GM23248 (cell line): ENCODE measurements at places on chromosomes 7 and 10. TPM values are rescaled to one million over a fixed set of nuclear protein-coding genes. Genes with fewer than 3 reads are reported as not detected.

- peak; percentile 46 for DNase-seq
Measured at GRCh38 chr7:131161103-131161502, 166.6 kb upstream of the MKLN1 start.

- peak; percentile 82 for DNase-seq
Measured at GRCh38 chr10:75508239-75508813, 76.9 kb downstream of the LRMDA start.

Gene C10orf53
- total RNA-seq, result not detected in 2 replicates

Gene TRIM50
- total RNA-seq, result not detected in 2 replicates

DNA sequence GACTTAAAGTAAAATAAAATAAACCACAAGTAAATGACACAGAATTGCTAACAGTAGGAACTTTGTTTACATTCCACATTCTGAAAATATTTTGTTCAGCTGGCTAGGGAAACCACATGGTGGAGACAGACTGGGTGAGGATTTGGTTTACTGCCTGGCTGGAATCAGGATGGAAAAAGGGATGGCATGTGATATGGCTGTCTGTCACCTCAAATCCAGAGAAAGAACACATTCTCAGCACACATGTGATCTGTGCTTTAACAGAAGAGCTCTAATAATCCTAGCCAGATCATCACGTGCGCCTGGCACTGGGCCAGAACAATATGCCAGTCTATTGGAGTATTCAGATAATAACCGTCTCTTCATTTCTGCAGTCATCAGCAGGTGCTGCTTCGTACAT lies 90.9 kb upstream of the PIP4K2A start:
- peak; percentile 73 for DNase-seq

Gene DIP2C
- 10.2 and 12.0 TPM in 2 replicates for total RNA-seq

- DNase-seq, result no peak
Measured at GRCh38 chr7:47973739-47974138, 5.7 kb downstream of the HUS1 start.

- DNase-seq, result no peak
Measured at GRCh38 chr7:1948301-1948796, 278.3 kb downstream of the ELFN1 start.

GRCh38 chr7:136359333-136359903 lies 382.3 kb upstream of the MTPN start:
- no peak for DNase-seq

Gene KNDC1
- total RNA-seq, result 0.54 and 0.76 TPM in 2 replicates

GRCh38 chr10:94131885-94132284 lies 138.2 kb downstream of the PLCE1 start:
- peak; percentile 80 for DNase-seq

DNA sequence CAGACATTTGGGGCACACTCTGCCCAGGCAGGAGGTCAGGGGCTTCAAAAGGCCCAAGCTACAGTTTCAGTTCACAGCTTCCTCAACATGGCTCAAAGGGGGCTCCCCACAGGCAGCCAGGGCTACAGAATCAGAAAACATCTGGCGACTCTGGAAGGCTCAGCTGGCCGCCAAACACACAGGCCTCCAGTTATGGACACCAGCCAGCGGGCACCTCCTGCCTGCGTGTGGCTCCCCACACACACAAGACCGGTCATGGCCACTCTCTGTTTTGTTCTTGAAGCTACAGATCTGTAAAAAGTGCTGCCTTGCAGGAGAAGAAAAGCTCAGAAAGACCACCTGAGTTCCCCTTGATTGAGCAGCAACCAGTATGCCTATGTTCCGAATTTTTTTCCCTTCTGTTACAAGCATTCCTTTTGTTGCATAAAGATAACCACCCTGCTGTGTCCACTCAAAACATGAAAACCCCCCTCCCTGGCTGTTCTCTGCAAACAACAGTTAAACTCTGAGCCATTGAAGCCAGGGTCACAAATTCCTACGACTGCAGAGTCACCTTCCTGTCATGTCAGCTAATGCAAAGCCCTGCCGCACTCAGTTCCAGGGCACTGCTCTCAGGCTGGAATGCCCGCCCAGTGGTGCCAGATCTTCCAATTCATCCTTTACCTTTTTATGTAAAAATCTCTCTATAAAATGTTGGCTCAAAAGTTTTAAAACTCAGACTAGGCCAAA lies 33.6 kb downstream of the VSTM4 start:
- peak; percentile 39 for DNase-seq

Gene VGF
- total RNA-seq, result 0.89 TPM in 1 of 2 replicates, not detected in the other

- peak; percentile 81 for DNase-seq
Measured at GRCh38 chr7:114922652-114923402, 933 bp downstream of the MDFIC start.

GRCh38 chr7:143733876-143734275 lies 23.6 kb downstream of the CTAGE6 start:
- no peak for DNase-seq

Gene HNRNPA2B1
- total RNA-seq, result 125 and 134 TPM in 2 replicates

DNA sequence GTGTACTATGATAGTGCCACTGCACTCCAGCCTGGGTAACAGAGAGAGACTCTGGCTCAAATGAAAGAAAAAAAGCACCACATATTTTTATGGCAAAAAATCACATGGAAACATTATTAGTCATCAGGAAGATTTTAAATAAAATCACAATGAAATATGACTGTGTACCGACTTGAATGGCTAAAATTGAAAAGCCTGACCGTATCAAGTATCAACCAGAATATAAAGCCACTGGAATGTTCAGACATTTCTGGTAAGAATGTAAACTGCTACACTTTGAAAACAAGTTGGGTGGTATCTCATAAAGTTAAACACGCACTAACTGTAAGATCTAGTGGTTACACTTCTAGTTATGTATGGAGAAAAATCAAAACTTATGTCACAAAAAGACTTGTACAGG lies 306.7 kb upstream of the MBL2 start:
- DNase-seq, result no peak

GRCh38 chr7:12882710-12883109 lies 195.3 kb downstream of the ARL4A start:
- no peak for DNase-seq

Gene GSTO2
- total RNA-seq, result 1.1 and 8.7 TPM in 2 replicates

GRCh38 chr7:48964074-48964473 lies 39.7 kb downstream of the CDC14C start:
- DNase-seq, result no peak

- DNase-seq, result peak; percentile 70
Measured at GRCh38 chr7:43196379-43196778, 83.9 kb downstream of the HECW1 start.

Gene OPALIN
- total RNA-seq, result not detected in 2 replicates

DNA sequence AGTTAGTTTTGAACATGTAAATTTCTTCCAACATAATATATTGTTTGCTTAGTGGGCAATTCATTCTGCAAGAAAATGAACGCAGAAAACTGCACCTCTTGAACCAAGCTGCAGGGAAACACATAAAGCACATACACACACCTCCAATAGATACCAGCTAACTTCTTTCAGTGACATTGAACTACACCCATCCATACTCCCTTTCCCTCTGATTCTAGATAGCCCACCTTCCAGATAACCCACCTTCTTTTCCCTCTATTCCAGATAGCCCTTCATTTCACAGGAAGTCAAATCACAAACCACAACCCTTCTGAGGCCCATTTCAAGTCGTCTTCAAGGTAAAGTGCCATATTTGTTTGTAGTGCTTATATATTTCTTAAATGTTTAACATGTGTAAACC lies 28.5 kb downstream of the NRBF2 start:
- DNase-seq, result no peak

GRCh38 chr7:87202705-87203104 lies 16.8 kb downstream of the TMEM243 start:
- DNase-seq, result no peak

- no peak for DNase-seq
Measured at GRCh38 chr7:1952781-1953180, 280.0 kb downstream of the MAD1L1 start.

DNA sequence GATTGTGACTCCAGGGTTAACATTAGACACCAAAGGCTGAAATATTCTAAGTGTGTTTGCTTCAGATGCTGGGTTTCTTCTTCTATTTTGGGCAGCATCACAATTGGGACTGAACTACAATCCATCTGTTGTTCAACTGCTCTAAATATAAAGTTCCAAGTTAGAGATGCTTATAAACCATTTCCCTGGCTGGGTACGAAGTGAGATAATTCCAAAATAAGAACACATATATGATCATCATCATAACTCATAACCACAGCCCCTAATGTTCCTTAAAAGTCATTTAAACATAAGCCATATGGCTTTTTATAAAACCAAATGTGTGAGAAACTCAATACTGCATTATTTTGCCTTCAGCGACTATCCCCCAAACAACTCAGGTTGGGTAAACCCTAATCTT lies 28.8 kb downstream of the DNA2 start:
- no peak for DNase-seq

Gene BAG3
- 18.1 and 20.0 TPM in 2 replicates for total RNA-seq

GRCh38 chr7:76020031-76020714 lies 25.8 kb upstream of the TMEM120A start:
- DNase-seq, result peak; percentile 63

GRCh38 chr10:106185951-106186350 lies 978.6 kb downstream of the SORCS1 start:
- DNase-seq, result peak; percentile 27

Gene MLXIPL
- not detected in 2 replicates for total RNA-seq

GRCh38 chr7:92909686-92910475 lies 73.5 kb upstream of the CDK6 start:
- no peak for DNase-seq

Gene HMX3
- not detected in 2 replicates for total RNA-seq

Gene CNTNAP2
- not detected in 2 replicates for total RNA-seq

DNA sequence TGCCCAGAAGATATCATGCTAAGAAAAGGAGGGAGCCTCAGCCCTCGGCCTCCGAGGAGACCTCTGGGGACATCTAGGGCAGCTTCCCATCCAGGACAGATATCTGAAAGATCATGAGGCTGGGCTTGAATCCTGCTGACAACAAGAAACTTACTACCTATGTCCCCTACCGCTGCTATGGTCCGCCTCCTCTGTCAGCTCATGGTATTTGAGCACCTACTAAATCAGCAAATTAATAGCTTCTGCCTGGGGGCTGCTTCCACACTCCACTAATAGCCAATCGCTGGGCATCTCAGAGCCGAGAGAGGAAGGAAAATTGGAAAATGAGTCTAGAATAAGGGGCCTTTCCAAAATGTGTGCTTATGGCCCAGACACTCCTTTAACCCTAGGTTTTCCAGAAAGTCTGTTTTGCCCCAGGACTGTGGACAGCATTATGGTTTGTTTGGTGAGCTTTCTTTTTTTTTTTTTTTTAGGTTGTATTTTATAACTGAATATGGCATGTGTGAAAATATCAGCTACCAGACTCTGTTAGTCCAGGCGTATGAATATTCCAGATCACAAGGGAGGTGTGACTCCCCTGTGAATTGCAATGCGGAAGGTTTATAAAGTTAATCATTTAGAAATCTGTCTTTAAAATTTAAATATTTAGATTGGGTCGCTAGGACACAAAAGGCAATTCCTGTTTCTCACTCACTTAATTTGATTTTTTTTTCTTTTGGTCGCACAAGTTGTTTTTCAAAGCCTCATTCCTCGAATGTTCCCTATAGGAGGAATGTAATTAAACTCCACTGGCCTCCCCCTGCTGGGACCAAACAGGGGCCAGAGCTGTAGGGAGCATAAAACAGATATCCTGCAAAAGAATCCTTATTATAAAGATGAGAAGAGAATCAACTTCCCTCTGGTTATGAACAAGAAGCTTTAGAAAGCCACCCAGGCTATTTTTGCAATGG lies 89.4 kb downstream of the PARP12 start:
- no peak for DNase-seq

Gene EPHA1
- not detected in 2 replicates for total RNA-seq

- DNase-seq, result no peak
Measured at GRCh38 chr7:16914771-16915170, 33.0 kb upstream of the AGR3 start.

Gene GDF10
- total RNA-seq, result 0.22 TPM in 1 of 2 replicates, not detected in the other

Gene POU6F2
- not detected in 2 replicates for total RNA-seq

DNA sequence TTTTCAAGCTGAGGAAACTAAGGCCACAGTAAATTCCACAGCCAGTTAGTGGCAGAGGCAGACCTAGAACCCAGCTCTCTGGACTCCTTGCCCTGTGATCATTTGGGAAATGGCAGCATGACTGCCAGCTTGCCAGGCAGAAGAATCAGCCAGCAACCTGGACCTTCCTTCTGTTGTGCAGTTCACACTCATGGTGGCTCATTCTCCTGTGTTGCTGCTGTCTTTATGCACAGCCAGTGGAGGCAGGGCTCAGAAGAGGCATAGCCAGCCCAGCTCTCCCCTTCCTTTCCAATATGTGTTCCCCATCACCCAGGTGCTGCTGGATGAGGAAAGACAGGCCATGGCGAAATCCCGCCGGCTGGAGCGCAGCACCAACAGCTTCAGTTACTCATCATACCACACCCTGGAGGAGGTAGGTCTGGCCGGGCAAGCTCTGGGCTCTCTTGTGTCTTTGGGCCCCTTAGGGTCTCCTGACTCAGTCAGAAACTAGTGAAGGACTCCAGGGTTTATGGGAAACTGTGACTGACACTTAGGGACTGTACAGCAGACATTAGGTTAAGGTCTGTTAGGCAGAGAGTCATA lies 14.8 kb downstream of the CPA5 start:
- DNase-seq, result no peak

DNA sequence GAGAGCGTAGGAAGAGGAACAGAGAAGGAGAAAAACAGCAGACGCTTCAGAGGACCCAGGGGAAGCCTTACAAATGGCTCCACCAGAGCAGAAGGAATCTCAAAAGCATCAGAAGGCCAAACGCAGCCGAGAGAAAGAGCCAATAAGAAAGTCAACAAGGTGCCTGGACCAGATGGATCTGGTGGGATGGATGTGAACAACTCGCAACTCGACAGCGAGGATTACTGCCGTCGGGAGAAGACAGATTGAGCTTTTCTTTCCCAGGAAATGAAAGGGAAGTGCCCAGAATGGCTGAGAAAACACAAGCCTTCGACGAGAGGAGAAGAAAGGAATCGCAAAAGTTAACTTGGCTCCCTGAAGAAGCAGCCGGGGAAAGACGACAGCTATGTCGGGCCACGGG lies 132.8 kb upstream of the MGMT start:
- DNase-seq, result no peak

Gene SHTN1
- 0.86 and 1.6 TPM in 2 replicates for total RNA-seq

Gene DGKI
- total RNA-seq, result 21.1 and 25.9 TPM in 2 replicates
